Activated CD4-positive, alpha-beta T cell treated with anti-CD3 and anti-CD28 coated beads, Interleukin-2, amount 50 U/mL, for 24 hours (primary cell): ENCODE measurements at places on chromosomes 7 and 10.

DNA sequence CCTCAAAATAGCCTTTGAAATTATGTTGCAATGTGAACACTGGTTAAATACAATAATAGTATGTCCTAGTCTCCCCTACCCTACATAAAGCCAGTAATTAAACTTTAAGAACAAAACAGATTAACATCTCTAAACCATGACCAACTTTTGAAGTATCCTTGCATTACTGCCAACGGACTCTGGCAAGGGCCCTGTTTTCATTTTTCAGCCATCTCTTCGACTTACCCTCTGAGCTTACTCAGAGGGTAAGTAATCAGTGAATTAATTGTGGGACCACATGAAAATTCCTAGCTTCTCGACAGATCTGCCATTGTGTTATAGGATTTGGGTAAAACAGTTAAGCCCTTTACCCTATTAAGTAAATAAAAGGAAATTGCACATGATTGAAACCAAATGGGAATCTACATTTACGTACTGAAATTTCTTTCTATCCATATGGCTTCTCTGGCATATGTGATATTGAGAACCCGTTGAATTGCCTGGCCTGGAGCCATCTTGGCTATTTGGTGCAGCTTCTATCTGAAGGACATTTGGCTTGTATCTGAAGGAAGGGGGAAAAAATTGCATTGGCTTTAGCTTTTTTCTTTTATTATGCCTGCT, 39.6 kb downstream of the DYNC1I1 start:
- no peak for DNase-seq

DNA sequence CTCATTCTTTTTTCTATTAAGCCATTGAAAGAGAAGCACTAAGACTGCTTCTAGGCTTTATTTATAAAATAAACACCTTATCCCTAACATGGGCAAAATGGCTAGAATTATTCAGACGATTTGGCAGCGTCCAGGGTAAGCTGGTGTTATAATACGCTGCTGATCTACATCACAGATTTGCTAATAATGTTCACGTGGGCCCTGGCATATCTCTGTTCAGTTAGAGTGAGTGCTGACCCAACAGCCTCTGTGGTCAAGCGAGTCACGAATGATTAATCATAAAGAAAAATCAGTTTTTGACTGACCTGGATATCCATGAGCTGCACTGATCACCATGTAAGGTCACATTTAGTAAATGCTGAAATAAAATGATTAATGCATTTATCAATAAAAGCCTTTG, 28.4 kb upstream of the CBLL1 start:
- DNase-seq, result no peak

GRCh38 chr7:150358433-150358832, 10.2 kb upstream of the REPIN1 start:
- no peak for DNase-seq

GRCh38 chr10:100508266-100508665, 11.4 kb downstream of the SEC31B start:
- DNase-seq, result no peak

DNA sequence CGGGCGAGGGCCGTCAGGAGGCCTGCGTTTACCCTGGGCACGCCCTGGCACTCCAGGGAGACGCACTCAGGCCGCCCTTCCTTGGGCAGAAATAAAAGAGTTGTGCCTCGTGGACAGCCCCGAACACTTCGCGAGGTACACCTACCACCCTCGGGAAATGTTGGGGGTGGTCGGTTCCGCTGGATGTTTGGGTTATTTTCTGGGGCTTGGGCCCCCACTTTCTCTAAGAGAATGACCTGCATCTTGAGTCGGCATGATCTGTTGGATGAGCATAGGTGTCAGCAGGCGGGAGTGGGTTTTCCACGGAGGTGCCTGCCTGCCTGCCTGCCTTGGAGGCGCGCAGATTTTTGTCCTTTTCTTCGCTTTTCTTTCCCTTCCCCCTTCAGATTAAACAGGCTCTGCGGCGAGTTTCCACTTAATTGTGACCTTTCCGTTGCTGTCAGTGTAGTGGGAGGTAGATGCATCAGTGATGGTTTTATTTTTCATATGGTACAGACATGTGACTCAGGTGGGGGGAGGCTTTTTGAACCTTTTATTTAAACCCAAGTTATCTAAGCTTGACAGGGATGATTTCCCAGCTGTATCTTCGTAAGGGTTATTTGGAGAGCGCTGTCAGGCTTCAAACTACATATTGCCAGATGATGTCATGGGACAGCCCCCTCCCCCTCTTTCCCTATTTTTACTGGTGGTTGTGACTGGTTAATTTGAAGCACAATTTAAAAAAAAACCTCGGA, 661 bp downstream of the HECTD2 start:
- no peak for DNase-seq
